ENCODE measurements at places on chromosomes 2 and 18.

DNA sequence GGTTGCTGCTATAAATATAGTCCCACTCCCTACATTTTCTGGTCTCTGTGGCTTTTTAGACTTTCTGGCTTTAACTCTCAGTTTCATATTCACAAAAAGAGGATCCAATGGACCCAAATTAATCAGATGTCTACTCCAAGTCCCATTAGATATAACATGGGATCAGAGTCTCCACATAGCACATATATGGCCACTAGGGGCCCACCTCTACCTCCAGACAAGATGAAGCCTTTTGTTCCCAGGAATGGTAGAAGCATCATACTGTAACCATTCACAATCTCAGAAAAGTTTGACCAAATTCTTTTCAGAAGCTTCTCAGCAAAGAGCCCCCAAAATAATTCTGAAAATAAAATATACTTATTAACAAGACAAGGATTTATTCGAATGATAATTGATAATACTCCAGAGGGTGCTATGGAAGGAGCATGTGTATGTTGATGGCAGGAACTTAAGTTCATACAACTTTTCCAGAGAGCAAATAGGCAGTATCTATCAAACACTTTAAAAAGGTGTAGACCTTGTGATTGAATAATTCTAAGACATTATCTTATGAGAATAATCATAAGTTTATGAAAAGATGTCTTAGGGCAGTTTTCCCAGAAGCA is 382.3 kb upstream of the CRIM1 start:
- no peak overlapping the region for H3K4me3 ChIP-seq
- no peak overlapping the region for H3K27ac ChIP-seq
- peaks cover 48% of the 10 kb centered on the region for H3K27me3 ChIP-seq
- no peaks in the 10 kb centered on the region for H3K36me3 ChIP-seq

GRCh38 chr18:37299471-37300304 is 265.9 kb downstream of the CELF4 start:
- peaks cover 17% of the 10 kb centered on the region for H3K4me1 ChIP-seq
- no peak overlapping the region for H3K4me3 ChIP-seq
- peaks cover 14% of the 10 kb centered on the region for H3K27me3 ChIP-seq
- H3K27ac ChIP-seq, result peak overlapping the region; percentile 90
- peak; percentile 98 for DNase-seq

- no peak overlapping the region for H3K4me3 ChIP-seq
- no peaks in the 10 kb centered on the region for H3K36me3 ChIP-seq
- peaks cover 11% of the 10 kb centered on the region for H3K4me1 ChIP-seq
- H3K27ac ChIP-seq, result no peak overlapping the region
These were observed 7.5 kb downstream of the PARD6G start for GRCh38 chr18:80239830-80240229.

DNA sequence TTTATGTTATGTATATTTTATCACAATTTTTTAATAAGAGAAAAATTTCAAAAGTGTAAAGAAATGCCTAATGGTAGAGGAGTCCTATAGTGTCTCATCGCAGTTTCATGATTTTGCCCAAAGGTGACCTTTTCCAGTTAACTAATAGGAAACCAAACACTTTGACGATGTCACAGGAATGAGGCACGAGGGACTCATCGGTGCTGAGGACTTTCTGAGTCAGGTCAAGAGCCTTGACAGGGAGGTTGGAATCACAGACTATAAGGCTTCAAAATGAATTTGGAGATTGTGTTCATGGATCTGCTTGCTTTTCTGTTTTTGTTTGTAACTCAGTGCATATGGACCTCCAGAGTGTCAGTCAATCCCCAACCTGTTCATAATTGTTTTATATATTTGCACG is 15.1 kb upstream of the RTTN start:
- no peak overlapping the region for H3K4me3 ChIP-seq
- peaks cover 40% of the 10 kb centered on the region for H3K27me3 ChIP-seq
- H3K27ac ChIP-seq, result no peak overlapping the region

DNA sequence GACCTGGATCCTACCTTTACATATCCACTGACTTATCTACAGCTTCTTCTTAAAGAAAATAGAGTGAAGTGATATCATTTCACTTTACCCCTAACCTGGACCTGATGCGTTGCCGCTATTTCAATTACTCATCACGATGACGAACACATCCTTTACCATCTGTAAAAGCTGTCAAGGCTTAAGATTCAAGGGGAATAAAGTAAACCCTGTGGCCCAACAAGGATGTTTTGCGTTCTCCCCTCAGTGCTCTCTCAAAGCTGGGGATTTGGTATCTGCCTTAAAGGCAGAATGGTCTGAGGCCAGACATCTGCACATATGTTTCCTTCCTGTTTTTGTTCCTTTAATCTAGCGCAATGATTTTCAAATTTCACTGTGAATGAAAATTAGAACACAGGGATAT is 100.1 kb upstream of the KLF7 start:
- H3K27me3 ChIP-seq, result no peaks in the 10 kb centered on the region
- H3K27ac ChIP-seq, result no peak overlapping the region
- no peak for DNase-seq
- H3K4me1 ChIP-seq, result no peaks in the 10 kb centered on the region

DNA sequence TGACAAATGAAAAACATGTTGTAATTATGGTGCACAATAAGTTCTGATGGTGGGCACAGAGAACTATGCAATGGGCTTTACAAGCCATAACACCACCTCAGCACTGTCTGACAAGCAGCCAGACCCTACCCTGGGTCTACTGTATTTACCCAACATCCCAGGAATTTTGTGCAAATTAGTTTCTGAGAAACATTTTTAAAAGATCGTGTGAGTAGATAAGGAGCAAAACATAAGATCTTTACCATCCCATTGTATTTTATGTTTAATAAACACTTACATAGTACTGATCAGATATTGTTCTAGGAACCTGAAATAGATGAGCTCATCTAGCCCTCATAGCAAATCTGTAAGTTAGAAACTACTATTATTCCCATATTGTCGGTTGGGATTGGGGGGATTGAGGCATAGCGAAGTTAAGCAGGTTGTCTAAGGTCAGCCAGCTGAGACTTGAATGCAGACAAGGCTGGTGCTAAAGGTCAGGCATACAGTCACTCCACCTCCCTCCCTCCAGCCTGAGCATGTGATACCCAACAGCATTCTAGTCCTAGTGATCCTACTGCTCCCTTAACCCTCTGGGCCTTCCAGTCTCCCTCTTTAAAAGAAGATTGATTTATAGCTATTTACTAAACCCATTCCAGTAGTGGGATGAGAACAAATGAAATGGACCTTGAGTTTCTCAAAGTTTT is 67.4 kb upstream of the STAM2 start:
- H3K4me1 ChIP-seq, result peaks cover 13% of the 10 kb centered on the region
- H3K4me3 ChIP-seq, result no peak overlapping the region
- H3K27ac ChIP-seq, result no peak overlapping the region
- DNase-seq, result no peak
- no peaks in the 10 kb centered on the region for H3K36me3 ChIP-seq
- H3K27me3 ChIP-seq, result no peaks in the 10 kb centered on the region

DNA sequence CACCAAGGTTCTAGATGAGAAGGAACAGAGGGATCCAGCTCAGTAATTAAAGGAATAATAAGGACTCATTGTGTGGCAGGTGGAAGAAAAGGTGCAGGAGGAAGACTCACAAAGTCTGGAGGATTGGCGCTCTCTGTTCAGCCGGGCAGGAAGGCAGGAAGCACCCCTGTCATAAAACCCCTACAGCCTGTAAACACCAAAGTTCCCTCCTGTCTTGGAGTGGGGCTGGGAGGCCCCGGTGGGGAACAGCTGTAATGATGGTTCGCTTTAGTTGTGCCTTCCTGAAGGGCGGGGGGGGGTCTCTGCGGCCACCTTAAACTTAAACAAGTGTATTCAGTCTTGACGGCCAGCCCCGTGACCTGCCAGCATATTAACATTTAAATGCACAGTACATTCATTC is 84.3 kb downstream of the GBX2 start:
- H3K27me3 ChIP-seq, result no peaks in the 10 kb centered on the region
- no peak overlapping the region for H3K27ac ChIP-seq
- peaks cover under 1% of the 10 kb centered on the region for H3K4me1 ChIP-seq
- H3K4me3 ChIP-seq, result no peak overlapping the region
- no peaks in the 10 kb centered on the region for H3K36me3 ChIP-seq

DNA sequence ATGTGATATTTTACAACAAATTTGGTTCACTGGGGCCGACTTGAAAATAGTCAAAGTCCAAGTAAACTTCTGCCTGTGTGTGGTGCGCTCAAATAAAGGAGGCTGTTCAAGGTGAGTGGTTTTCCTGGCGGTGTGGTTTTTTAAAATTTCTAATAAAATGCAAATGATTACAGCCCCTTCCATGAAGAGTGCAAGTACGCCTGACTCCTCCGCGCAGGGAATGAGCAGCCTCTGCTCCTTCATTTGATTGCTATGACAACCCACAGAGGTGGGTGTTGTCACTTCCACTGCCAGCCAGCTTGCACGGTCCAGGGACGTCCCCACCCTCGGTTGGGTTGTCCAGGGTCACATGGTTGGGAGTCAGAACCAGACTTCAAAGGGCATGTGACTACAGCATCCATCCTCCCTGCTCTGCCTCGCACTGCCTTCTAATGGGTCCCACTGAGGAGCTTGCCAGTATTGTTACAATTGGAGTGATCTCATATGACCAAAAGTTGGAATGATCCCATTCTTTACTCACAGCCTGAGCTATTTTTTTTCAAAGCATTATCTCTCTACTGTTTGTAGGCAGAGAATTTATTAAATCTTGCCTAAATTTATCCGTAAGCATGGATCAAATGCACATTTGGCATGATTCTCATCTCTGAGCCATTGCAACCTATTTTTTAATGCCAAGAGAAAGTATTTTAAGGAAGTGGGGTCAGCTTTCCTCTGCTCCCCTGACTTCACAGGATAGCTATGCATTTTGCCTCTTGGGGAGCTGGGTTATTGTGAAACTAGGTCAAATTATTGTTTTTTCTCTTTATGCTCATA is 121.3 kb downstream of the AGAP1 start:
- H3K27me3 ChIP-seq, result no peaks in the 10 kb centered on the region
- peak; percentile 23 for DNase-seq
- peak overlapping the region; percentile 42 for H3K27ac ChIP-seq

DNA sequence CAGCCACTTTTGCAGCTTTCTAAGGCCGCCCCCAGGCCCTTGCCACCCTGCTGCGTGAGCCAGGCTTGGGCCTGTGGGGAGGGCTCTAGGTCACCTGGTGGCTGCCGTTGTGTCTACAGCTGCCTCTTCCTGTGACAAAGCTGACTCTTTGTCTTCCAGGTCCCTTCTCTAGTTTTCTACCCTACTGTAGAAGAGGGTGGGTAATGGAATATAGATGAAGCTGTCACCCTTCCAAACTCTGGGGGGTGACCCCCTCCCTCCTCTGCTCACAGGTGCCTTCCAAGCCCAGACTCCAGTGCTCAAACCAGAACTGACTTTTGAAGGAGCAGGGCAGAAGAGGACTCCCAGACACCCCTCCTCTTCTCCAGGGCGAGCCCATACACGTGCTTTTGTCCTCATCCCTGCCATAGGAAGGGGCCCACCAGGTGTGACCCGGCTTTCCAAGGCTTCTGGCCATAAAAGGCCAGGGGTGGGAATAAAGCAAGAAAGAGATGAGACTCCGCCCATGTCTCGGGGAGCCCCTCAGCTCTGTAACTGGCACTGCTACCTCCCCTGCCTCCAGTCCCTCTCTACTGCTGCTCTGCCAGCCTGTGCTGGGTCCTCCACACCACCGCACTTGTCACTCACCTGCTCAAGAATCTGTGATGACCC is 17.9 kb upstream of the SDC1 start:
- no peak for DNase-seq
- peaks cover 53% of the 10 kb centered on the region for H3K36me3 ChIP-seq
- peaks cover 5% of the 10 kb centered on the region for H3K4me1 ChIP-seq
- no peak overlapping the region for H3K4me3 ChIP-seq

DNA sequence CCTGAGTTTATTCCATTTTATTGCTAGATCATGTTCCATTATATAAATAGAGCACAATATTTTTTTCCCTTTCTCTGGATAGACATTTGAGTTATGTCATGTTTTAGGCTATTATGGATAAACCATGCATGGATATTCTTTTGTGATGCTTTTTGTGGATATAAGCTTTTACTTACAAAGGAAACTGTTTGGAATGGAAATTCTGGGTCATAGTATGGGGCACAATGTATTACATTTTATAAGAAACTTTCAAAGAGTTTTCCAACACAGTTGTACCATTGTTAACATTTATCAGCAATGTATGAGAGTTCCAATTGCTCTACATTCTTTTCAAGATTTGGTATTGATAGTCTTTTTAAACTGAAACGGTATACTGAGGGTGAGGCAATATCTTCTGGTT is 749.4 kb downstream of the SOCS6 start:
- H3K4me1 ChIP-seq, result no peaks in the 10 kb centered on the region
- H3K27ac ChIP-seq, result no peak overlapping the region
- no peak for DNase-seq

DNA sequence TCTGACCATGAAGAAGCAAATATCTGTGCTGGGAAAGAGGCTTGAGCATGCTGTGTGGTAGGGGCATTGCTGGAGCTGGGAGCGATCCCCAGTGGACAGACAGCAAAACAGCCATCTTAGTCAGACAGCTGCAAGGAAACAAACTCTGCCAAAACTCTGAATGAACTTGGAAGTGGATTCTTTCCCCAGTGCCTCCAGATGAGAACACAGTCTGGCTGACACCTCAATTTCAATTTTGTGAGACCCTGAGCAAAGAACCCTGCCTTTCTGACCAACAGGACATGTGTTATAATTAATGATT is 23.2 kb upstream of the FAP start:
- H3K36me3 ChIP-seq, result no peaks in the 10 kb centered on the region
- no peaks in the 10 kb centered on the region for H3K27me3 ChIP-seq
- H3K4me1 ChIP-seq, result peaks cover 8% of the 10 kb centered on the region
- DNase-seq, result no peak

Measured in MCF 10A (cell line).